ENCODE measurements at places on chromosomes 5 and 9.

GRCh38 chr9:114119242-114120191 lies 20.4 kb upstream of the KIF12 start:
- DNase-seq, result no peak

DNA sequence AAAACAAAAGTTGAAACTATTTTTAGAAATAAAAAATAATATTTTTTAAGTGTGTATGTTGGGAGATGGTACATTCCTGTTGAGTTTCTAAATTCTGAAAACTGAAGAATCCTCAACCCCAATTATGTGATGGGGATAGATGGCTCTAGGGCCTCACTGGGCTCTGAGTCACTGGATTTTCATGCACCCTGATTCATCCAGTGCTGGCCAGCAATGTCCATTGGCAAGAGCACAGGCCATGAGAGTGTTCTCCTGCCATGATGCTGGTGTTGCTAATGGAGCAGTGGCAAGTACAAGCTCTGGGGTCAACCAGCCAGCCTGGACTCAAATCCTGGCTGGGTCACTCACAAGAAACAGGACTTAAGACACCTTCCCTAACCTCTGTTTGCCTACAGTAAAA lies 23.3 kb downstream of the SMIM23 start:
- DNase-seq, result no peak

DNA sequence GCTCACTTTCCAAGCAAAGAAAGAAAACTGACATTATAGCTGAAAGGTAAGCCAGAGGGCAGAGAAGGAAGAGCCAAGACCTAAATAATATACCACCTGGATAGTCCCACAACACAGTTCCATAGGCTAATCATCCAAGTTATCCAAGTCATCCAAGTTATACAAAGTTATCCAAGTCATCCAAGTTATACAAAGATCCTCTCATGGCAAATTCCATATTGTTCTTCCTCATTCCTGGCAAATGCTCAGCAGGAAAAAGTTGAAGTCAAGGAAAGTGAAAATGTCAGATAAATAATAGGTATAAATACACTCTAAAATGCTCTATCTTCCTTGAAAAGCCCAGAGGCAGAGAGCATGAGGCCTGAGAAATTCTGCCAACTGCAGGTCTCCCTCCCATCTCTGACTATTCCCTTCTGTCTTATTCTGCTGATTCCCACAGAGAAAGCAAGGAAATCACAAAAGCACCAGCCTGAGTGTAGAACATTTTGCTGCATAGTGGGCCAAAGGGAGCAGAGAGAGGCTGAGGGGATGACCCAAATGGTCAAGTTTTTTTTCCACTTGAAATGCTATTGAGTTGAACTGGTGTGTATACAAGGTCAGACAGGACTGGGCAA lies 12.5 kb downstream of the MCTP1 start:
- DNase-seq, result no peak

DNA sequence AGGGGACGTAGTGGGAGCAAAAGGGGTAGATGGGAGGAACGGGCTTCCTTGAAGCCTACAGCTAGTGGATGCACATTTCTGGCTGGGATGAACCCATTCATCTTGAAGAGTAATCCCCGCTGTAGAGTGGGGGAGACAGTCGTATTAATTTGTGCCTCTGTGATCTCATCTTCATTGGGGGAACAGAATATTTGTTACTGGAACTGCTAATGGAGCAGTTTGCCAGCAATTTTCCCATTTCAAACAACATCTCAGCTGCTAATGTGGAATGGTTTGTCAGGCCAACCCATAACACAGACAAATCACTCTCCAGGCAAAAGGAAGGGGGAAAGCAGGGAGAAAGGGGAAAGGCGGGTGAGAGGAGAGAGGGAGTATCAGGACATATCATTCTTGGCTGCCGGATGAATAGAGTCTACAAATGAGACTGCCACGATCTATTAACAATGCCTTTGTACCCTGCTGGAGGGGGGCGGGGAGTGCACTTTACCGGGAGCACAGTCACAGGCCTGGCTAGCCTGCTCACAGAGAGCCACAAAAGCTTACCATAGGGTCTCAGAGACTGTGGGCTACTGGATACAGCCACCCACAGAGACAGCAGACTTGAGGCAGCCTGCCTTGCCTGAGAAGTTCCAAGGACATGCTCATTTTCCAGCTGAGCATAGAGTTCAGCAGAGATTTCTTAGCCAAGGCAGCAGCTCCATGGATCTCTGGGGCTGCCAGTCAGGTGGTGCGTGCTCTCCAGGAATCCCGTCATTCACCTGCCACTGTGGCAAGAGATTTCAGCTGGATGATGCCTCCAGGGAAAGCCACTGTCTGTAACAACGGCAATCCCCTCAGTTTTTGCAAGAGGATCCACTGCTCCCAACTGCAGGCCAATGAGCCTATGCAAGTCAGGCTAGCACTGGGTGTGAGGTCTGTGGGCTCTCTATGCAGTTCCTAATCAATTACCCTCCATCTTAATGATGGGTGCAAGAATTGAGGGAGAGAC lies 217.7 kb upstream of the PANK3 start:
- no peak for DNase-seq

GRCh38 chr9:21404146-21404545 lies 4.8 kb upstream of the IFNA8 start:
- no peak for DNase-seq

- no peak for DNase-seq
Measured at GRCh38 chr9:16870596-16871335, at the start of gene BNC2. TSS of gene BNC2 (minus strand) at chr9:16870670. CDS start at chr9:16870648, 22 bp downstream.

- DNase-seq, result no peak
Measured at GRCh38 chr9:134640506-134641172, 964 bp upstream of the COL5A1 start.

Data from memory B cell (primary cell).